NCI-H526 (cell line): ENCODE measurements at places on chromosomes 2 and 18.

DNA sequence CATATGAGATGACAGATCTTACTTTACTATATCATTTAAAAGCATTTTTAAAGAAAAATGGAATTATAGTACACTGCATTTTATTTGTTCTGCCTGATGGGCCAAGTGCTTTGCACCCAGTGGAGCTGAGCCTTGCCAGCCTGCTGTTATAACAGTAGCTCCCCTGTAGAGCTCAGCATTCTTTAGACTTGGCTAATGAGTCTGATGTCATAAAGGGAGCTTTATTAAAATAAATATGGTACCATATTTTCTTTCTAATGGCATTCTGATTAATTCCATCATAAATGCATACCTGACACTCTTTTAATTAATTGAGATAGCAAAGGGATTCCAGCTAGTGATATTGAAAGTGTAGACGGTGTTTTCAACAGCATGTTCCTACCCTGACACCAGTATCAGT is 40.7 kb downstream of the PARD3B start:
- DNase-seq, result no peak

- DNase-seq, result no peak
Observed at GRCh38 chr18:33928231-33928630, 296.5 kb downstream of the NOL4 start.

GRCh38 chr2:20208476-20208859 is 16.5 kb downstream of the SDC1 start:
- peak; percentile 47 for DNase-seq

DNA sequence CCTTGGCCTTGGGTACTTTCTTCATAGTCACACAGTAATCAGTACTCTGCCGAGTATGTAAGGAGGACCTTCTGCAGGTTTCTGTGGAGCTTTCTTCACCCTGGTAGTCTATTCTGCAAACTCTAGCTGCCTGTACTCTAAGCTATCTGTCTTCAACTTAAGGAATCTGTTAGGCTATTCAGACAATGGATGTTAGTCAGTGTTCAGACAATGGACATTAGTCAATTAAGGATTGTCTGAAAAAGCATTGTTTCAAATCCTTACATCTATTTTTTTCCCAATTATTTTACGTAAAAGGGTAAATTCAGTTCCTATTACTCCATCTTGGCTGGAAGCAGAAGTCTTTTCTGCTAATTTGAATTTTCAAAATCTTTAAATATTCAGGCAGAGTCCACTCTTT is 75.7 kb downstream of the WDR7 start:
- DNase-seq, result no peak

- no peak for DNase-seq
Observed at GRCh38 chr2:217836901-217837491, 165.8 kb downstream of the TNS1 start.

DNA sequence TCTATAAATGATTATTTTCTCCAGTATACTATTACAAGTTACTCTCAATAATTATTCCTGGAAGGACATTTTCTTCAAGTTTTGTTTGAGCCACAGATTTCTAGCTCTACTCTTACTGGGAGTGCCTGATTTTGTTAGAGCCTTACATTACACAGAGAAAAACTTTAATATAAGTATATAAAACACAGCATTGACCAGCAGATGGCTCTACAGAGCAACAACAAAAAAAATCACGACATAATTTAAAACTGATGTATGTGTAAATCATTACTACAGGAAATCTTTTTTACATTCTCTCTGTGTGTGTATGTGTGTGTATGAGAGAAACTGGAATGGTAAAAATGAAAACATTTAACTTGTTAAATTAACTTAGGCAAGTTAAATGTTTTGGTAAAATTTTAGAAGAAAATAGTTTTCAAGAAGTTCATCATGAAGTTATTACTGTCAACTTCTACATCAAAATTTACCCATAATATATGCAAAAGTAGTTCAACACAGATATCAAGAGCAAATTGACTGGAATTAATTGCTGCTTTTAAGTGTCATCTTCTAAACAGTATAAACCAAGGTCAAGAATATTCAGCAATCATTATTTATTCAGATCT is 103.3 kb downstream of the MDH1 start:
- peak; percentile 63 for DNase-seq

GRCh38 chr2:206766057-206766930 is 888 bp downstream of the FASTKD2 start:
- no peak for DNase-seq

- no peak for DNase-seq
Observed at GRCh38 chr2:113258471-113259147, 20.1 kb downstream of the PAX8 start.

DNA sequence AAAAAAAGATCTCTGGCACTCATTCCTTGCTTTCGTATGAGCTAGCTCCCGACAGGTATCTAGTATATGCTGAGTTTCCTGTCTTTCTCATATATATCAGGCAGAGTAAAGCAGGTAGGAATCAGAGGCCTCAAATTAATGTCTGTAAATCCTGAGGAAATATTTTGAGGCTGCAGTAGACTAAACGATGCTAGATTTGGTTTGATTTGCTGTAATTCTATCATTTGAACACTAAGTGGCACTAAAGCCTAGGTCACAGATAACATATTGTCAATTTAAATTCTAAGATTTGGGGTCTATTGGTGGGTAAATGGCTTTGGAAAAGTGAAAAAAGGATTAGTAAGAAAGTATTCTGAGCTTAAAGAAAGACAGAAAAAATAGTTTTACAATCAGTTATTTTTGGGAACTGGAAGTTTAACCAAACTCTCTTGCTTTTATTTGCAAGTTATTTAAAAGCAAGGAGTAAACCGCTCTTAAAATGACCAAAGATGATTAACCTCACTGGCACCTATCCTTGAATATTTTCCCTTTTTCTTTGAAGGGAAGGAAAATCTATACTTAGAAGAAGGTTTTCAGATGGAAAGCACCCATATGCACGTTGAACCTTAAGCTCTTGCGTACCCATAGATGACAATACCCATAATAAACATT is 37.6 kb upstream of the SLC4A10 start:
- DNase-seq, result peak; percentile 44

DNA sequence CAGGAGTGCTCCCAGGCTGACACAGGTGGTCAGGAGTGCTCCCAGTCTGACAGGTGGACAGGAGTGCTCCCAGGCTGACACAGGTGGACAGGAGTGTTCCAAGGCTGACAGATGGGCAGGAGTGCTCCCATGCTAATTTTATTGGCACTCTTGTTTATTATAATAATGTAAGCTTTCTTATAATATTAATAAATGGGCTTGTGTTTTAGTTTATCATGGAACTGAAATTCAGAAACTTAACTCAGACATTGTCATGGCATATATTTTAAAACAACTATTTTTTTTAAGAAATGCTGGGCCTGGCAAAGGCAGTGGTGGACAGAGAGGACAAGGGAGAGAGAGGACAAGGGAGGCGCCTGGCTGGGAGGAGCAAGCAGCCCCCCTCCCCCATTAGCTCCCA is 18.7 kb downstream of the ANO7 start:
- no peak for DNase-seq

GRCh38 chr2:182066400-182067087 is 80.9 kb downstream of the PPP1R1C start:
- no peak for DNase-seq

DNA sequence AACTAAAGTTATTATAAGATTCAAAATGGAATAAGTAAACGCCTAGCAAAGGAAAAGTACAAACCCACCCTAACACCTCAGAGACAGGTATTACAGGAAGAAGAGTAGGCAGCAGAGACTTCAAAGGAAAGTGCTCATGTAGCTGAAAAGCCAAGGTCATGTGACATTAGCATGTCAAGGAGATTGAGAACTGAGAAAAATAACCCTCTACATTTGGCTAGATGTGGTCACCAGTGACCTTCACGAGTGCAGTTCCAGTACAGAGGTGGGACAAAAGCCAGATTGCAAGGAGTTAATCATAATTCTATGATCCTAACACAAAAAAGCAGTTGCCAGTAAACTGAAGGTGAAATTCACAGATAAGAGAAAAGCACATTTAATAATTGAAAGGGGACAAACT is 252.7 kb downstream of the ZEB2 start:
- no peak for DNase-seq
